ENCODE measurements at places on chromosomes 2 and 18.

GRCh38 chr18:32848826-32849225, 76.0 kb upstream of the KLHL14 start:
- no peak for DNase-seq

- no peak for DNase-seq
Observed at GRCh38 chr2:191245869-191246531, 796 bp downstream of the MYO1B start.

DNA sequence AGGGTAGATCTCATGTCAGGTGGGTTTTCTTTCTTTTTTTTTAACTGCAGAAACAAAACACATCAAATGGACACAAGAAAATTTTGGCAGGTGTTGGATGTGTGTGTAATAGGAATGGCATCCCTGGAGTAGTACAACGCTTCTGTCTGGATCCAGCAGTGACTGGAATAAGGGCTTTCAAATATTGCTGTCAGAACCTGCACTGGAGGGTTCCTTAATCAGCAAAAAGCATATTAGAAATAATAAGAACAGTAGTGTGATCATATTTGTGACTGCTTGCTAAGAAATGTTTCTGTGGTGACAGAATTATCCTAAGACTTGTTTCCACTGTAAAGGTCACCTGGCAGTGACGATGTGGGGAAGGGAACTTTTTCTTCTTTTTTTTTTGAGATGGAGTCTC, 30.8 kb downstream of the CREG2 start:
- no peak for DNase-seq

- DNase-seq, result no peak
Observed at GRCh38 chr18:37445368-37445767, 120.2 kb downstream of the CELF4 start.

DNA sequence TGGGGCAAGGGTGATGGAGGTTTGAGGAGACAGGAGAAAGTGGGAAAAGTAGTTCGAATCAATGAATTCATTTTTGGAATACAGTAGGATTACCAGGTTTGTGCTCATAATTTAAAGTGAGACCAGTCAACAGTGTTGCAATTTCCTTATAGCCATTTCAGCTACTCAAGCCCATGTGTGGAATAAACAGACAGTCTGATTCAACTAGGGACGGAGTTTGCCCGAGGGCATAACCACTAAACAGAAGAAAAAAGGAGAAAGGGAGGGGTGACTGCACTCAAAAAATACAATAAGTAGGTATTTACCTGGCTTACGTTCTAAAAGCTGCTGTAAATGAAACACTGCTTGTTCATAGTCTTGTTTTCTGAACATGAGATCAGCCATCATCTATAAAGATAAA, 55.2 kb downstream of the TTC21B start:
- DNase-seq, result no peak

DNA sequence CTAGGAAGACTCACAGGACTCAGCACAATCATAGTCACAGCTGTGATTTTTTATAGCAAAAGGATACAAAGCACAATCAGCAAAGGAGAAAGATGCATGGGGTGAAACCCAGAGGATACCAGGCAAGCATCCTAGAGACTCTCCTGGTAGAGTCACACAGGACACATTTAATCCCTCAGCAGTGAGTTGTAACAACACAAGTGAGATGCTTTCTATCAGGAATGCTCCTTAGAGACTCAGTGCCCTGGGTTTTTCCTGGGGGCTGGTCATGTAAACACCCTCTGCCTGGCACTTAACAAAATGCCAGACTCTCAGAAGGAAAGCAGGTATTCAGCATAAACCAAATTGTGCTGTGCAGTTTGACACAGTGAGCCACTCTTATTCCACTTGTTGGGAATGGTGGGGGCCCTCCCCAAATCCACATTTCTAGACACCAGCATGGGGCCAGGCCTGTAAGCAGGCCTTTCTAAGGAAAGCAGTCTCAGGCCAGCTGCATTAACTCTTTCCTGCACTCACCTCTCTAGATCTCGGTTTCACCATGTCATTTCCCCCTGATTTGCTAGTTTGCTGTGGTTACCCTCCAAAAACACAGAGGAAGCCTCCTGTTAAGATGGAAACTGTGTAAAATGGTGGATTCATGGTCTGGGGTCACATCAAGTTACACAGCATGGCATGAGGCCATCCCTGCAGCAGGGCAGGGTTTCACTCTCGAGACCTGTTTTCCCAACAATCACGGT, 16.9 kb upstream of the RNU4ATAC start:
- DNase-seq, result no peak

DNA sequence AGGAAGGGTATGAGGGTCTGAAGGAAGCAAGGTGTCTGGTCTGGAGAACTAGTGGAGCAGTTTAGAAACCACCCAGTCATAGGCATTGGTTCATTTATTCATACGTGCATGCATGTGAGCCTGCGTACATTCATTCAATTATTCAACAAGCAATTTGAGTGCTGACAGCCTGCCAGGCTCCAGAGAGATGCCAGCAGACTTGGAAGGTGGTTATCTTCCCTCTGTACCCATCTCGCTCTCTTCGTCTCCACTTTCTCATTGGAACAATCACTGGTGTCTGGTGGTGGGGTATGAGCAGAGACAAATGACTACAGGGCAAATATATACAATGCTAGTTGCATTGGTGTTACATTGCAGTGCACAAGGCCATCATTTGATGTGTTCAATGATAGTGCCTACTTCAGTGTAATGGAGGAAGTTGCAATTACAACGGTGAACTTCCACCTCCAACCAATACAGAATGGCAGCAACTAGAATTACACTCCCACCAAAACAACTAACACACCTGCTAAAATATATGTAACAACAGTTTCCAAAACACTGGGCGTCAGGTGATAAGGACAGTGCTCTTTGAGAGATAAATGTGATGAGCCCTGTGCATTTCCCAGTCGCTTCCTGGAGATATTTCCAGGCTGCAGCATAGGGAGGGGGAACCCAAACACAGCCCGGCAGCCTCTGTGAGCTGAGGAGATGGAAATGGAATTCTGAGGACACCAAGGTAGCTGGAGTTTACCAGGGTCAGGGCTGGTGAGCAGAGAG, 32.6 kb upstream of the CNGA3 start:
- no peak for DNase-seq

DNA sequence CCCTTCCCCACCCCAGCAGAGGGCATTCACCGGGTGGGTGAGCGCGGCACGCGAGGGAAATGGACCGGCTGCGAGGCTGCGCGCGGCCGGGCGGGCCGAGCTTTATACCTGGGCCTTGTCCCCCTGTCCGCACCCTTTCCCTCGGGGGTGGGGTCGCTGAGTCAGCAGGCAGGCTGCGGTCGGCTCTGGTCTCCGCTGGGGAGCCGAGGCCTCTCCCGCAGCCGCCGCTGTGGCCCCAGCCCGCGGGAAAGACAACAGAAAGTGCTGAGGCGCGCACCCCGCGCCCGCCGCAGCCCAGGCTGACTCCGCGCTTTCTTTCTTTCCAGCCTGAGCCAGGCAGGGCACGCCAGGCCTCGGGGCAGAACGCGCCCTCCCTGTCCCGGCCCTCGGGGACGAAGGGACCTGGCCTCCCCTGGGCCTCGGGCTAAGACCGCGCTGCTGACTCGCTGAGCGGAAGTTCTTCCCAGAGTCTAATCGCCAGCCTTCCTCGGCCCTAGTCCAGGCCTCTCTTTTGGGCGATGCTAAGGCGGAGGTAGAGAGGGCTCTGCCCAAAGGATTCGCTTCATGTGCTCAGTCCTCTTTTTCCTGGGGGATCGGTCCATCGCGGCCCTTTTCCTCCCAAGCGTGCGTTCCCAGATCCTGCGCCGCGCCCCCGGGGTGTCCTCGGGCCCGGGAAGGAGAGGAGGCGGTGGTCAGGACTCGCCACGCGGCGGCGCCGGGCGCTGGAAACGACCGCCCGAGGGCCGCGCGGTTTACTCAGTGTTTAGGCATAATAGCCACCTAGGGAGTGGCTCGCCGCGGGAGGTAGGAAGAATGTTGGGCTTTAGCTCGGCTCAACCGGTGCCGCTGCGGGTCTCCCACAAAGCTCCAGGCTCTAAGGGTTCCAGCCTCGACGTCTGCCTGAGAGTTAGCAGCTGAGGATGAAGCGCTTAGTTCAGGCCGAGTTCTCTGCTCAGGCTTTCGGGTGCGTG, at the start of gene CRYBA2:
Gene CRYBA2 (minus strand): TSS at position 78 of the 971 bp plus-strand sequence. CDS start 246 bp downstream, outside the sequence.
- DNase-seq, result no peak

DNA sequence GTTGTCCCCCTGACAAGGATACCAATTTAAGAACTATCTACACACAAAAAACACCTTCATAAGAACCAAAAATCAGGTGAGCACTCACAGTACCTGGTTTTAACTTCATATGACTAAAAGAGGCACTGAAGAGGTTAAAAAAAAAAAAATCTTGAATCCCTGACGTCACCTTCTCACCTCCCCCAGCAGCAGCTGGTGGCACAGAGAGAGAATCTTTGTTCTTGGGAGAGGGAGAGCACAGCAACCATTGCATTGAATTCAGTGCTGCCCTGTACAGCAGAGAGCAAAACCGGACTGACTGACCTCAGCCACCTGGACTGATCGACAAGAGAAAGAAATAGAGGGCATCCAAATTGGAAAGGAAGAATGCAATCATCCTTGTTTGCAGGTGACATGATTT, 566.0 kb downstream of the TMX3 start:
- DNase-seq, result no peak

DNA sequence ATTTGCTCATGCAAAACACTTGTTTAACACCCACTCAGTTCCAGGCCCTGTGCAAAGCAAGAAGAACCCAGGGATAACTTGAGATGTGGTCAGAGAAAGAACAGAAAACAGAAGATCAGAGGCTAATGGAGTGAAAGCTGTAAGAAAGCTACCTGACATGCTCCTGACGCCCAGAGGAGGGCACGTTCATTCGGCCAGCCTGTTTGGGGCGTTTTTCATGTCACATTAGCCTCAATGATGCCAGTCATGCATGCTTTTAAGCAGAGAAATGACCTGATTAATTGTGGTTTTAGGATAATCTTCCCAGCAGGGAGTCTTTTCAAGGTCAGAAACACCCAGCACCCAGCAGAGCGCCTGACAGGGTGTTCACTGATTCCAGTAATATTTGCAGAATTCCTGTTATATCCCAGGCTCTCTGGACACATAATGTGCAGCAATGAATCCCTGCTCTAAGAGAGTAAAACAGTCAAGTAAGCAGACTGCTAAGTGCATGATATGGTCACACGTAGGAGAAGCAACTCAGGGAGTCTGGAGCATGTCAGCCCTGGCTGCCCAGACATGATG, 320.0 kb downstream of the LRATD1 start:
- DNase-seq, result no peak

- DNase-seq, result no peak
Observed at GRCh38 chr2:197472166-197472565, 18.8 kb downstream of the COQ10B start.

Measured in C1 segment of cervical spinal cord (tissue), 14 donors.